HuH-7 (cell line): ENCODE measurements at places on chromosomes 3 and 15.

DNA sequence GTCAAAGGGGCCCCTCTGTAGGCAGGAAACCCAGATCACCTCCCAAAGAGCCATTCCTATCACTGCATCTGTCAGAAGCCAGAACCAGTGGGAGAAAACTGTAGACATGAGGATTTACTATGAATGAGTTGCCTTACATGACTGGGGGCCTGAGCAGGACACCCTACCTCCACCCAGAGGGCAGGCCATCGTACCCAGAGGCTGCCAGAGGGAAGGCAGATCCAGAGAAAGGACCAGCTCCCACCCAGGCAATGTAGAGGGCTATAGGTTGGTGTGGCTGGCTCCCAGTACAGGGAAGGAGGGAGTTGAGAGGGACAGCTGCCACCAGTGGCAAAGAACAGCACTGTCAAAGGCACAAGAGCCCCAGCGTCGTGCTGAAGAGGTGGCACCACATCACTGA is 233.2 kb downstream of the OCA2 start:
- DNase-seq, result no peak

- no peak for DNase-seq
Measured at GRCh38 chr15:60006203-60006862, 2.2 kb downstream of the FOXB1 start.

DNA sequence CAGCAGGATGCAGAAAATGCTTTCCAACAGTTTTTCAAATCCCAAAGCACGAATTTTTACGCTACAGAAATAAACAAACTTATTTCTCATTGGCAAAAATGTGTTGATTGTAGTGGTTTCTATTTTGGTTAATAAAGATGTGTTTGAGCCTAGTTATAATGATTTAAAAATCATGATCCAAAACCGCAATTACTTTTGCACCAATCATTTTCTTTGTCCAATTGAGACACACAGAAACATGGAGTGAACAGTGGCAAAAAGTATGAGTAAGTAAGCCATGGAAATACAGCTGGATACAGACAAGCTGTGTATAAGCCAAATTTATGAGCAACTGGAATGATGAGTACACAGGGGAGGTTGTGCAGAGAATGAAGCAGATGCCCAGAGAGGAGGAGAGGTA is 427.9 kb downstream of the NTRK3 start:
- no peak for DNase-seq

DNA sequence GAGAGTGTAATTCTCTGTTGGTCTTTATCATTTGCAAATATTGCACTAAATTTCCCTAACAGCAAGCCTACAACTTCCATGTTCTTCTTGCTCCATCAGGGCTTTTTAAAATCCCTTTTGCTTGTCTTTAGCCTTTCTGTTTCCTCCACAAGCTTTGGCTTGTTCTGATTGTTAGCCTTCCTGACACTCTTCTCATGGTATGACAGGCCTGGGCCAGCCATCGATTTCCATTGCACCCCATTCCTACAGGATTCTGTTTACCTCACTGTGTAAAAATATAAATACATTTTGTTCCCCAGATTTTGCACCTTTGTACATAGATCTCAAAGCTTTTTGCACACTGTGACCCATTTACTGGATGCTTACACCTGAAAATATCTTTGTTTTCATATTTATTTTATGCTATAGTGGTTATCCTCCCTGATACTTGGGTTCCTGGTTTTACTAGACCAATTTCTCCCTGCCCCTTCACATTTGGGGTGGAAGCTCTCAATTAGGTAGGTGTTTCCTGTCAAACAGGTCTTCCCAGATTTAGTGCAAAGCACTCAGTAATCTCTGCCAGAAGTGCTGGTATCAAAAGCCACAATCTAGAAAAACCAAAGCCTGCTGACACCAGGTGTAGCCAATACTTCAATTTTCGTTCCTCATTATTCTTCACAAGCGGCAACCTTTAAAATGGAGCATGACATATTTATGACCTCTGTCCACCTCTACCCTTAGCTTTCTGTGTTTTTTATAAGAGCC is 57.9 kb upstream of the PPP2R3A start:
- DNase-seq, result no peak

- no peak for DNase-seq
Measured at GRCh38 chr3:159971311-159971710, 17.3 kb upstream of the IL12A start.

DNA sequence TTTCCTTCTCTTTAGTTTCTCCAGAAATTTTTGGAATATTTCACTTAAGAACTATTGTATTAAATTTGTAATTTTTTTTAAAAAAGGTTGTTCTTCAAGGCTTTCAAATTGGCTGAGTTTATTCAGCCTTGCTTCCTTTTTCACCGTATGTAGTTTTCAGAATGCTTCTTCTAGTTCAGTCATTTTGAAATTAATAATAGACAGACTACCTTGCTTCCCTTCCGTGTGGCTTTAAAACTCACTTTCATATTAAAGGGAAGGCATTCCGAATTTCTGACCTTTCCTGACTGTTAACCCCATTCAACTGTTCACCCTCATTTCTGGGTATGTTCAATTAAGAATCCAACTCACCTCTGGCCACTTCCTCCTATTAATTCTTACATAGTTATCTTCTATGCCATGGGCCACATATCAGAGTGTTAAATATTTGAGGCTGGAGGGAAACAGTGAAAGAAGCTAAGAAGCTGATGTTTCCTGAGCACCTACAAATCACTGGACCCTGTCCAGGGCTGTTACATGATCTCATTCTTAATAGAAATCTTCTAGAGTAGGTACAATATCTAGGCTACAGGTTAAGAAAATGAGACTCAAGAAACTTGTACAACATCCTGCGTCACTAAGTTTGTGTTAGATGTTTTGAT is 237.5 kb downstream of the P3H2 start:
- DNase-seq, result no peak

DNA sequence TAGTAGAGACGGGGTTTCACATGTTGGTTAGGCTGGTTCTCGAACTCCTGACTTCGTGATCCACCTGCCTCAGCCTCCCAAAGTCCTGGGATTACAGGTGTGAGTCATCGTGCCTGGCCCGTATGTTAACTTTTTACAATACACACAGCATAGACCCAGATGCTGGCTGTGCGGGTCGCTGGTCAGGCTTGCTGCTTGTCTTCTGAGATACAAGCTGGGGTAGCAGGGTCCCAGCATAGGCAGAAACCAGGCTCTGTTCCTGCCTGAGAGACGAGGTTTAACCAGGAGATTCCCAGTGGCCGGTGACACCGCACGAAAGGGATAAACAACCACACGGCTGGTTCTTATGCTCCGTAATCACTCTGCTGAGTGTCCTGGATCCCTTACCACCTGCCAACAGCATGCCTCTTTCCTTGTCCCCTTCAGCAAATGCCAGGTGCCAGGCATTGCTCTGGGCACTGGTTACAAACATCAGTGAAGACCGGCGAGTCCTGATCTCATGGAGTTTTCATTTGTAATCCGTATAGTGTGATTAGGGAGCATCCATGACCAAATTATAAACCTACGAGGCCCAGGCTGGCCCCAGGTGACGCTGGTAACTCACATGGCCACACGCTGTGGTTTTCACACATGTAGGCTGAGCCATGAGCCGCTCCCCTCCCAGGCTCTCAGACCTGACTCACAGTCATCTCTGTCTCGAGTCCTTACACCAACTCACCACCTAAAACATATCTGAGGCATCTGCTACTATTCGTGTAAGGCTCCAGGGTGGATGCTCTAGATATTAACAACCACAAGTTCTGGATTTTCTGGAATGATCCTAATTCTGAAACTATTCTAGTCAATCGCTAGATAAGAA is 125.7 kb downstream of the PDZRN3 start:
- no peak for DNase-seq

DNA sequence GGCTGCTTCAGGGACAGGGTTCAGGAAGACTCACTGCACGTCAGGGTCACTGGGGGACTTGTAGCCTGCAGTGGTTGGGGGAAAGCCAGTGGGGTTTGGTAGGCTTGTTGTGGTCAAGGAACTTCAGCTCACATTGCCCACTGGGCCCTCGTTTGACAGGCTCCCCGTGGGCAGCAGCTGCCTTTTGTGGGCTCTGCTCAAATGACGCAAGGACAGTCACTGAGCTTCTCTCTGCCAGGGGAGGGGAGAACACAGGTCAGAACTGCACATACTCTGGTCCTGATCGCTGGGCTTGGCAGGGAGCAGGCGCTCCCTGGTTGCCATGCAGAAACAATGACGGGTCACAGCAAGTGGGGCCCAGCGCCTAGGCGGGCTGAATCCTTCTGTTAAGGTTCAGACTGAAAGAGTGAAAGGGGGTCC is 45.5 kb downstream of the FAM174B start:
- no peak for DNase-seq

DNA sequence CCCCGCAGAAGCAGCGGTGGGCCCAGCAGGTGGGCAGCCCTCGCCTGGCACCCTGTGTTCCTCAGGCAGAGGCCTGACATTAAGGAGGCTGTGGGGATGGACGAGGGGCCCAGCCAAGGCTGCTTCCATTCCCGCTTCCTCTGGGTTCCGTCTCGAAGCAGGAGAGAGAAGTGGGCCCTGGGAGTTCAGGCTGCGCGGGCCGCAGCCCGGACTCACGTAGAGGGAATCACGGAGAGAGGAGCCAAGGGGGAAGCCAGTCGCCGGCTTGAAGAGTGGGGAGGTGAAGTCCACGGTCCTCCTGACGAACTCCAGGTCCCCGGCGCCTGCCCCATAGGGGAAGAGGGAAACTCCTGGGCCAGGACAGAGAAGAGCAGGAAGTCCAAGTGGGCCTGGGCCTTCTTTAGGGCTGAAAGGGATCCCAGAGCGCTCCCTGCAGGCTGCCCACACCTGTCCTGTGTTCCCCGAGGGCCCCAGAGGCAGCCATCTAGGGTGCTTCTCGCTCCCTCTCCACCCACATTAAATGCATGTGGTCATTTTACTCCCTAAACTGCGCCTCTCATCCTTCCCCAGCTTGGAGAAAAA is 37.7 kb downstream of the MUC4 start:
- no peak for DNase-seq

- no peak for DNase-seq
Measured at GRCh38 chr15:57562196-57562769, 29.4 kb upstream of the MYZAP start.

- no peak for DNase-seq
Measured at GRCh38 chr3:188021502-188022040, 132.4 kb upstream of the LPP start.

GRCh38 chr15:65927545-65927944 is 58.3 kb downstream of the RAB11A start:
- DNase-seq, result no peak

DNA sequence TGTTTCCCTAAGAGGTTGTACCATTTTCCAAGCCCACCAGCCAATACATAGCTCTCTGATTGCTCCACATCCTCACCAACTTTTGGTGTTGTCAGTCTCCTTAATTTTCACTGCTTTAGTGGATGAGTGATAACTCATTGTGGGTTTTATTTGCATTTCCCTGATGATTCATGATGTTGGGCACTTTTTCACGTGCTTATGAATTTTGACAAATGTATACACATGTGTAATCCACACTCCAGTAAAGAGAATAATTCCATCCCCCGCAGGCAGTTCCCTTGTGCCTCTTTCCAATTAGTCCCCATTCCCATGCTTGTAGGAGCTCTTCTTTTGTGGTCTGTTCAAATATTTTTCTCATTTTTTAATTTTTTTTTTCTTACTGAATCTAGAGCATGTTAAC is 52.4 kb downstream of the ANP32A start:
- no peak for DNase-seq

DNA sequence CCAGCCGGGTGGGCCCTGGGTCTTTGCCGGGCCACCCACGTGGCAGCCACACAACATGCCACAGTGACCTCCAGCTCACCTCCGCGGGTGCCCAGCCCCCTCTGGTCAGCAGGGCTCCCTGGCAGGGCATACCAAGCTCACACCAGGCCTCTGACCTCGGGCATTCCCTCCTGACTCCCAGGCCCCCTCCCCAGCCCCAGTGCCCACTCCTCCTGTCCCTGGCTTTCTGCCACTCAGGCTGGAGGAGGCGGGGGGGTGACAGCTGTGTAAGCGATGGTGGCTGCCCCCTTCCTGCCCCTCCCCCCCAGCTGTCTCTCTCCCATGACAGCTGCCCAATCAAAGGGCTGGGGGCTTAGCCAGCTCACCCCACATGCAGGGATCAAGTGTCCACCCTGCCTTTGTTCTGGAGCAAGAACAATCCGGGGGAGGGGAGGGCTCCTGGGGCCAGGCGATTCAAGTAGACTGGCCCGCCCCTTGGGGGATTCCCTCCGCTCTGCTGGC is 3.3 kb downstream of the PCBP4 start:
- DNase-seq, result no peak

GRCh38 chr3:37627951-37628620 is 233.6 kb upstream of the CTDSPL start:
- no peak for DNase-seq

GRCh38 chr3:124044956-124045355 is 53.0 kb upstream of the ROPN1 start:
- no peak for DNase-seq

GRCh38 chr3:189637750-189638149 is 6.6 kb downstream of the TP63 start:
- no peak for DNase-seq

- DNase-seq, result no peak
Measured at GRCh38 chr3:50472958-50473357, 30.5 kb downstream of the CACNA2D2 start.

GRCh38 chr15:39403640-39404117 is 177.2 kb upstream of the THBS1 start:
- no peak for DNase-seq

- no peak for DNase-seq
Measured at GRCh38 chr3:44419923-44420650, 57.4 kb downstream of the ZNF445 start.

DNA sequence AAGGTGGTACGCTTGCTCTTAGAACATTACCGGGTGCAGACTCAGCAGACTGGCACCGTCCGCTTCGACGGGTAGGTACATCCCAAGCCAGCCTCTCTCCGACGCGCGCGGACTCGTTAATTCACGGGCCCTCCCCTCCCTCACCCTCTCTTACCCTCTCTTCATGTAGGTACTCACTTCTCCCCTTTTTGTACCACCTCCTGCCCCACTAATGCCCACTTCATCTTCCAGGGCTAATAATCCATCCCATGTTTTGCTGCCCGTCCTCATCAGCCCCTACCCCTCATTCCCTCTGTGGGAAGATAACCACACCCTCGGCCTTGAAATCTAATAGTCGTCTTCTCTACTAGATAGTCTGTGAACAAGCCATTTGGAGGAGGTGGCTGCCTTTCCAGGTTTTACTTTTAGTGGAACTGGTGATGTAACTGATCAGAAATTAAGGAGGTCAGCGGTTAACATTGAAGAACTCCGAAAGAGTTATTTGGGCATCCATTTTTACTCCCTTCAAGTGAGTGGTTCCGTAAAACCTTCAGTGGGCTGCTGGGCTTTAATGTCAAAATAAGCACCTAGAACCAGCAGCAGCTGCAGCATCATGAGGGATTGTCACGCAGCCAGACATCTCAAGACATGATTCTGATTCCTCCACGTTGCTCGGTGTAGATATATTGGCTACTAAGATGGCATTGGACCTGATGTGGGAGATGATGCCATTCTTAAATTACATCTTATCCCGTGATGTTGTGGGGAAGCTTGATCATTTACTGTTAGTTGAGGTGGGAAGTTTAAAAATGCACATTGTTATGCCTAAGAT is 1.3 kb downstream of the FEM1B start:
- DNase-seq, result peak; percentile 39

DNA sequence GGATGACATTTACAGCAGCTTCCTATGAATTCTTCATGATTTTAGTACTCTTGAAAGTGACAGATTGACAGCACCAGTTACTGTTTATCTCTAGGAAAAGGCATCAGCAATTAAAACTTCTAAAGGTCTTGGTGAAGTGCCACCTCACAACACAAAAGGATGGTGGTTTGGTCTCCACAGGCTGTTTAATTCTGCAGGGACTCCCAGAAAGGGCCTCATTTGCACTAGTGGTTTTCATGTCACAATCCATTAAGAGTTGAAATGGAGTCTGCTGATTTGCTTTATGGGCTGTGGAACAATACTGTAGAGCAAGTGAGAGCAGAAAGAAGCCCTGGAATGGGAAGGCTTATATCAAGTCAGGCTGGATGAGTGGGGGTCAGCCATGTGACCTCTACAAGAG is 225.3 kb upstream of the KCNMB2 start:
- no peak for DNase-seq
